Trophoblast cell (in vitro differentiated cells and primary cell): ENCODE measurements at places on chromosomes 12 and 14.

- peak; percentile 68 for DNase-seq
These were observed 982 bp downstream of the RBMS2 start for GRCh38 chr12:56522411-56523193.

DNA sequence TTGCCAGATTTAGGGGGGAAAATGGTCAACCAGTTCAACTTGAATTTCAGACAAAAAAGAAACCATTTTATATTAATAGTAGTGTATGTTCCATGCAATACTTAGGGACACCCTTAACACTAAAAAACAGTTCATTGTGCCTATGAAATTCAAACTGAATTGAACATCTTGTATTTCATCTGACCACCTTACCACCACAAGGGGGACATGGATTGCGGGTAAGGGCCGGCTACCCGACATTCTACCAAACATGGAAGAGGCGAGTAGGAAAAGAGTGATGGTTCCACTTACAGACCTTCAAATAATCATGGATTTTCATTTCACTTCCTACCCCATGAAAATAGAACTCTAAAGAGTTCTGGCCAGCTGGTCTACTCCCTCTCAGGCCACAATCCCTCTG is 10.3 kb upstream of the STK38L start:
- no peak for DNase-seq

GRCh38 chr14:104383996-104384775 is 195.4 kb upstream of the C14orf180 start:
- DNase-seq = peak; percentile 47

DNA sequence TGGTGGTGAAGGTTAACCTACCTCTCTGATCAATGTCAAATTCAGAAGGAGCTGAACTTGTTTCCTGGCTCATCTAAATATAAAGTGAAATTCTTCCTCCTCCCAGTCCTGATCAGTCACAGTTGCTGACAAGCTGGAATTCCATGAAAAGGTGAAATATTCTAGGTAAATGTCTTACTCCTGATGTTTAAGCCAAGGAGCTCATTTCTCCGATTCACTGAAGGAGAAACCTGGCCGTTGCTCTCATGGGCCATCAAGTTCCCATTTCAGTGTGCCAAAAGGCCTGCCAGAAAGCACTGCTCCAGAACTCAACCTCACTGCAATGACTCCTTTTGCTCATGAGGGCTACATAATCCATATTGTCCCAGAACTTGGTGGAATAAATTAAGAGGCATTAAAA is 707.5 kb downstream of the GALC start:
- DNase-seq = no peak

DNA sequence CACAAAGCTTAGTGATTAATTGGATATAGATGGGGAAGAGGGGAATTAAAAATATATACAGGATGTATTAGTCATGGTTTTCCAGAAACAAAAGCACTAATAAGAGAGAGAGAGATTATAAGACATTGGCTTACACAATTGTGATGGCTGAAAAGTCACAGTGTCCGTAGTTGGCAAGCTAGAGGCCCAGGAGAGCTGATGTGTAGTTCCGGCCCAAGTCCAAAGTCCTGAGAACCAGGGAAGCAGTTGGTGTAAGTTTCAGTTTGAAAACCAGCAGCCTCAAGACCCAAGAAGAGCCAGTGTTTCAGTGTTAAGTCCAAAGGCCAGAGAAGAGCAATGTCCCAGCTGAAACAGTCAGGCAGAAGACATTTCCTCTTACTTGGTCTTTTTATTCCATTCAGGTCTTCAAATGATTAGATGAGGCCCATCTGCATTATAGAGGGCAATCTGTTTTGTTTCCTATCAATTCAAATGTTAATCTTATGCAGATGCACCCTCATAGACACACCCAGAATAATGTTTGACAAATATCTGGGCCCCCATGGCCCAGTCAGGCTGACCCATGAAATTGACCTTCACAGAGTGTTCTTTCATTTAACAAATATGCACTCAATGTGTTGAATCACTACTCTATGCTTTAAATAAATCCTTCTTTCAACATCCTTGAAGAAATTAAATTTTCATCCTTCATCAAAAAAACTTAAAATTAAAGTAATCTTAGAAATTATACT is 67.2 kb upstream of the DIO2 start:
- no peak for DNase-seq

- peak; percentile 4 for DNase-seq
These were observed at the start of gene ALX1 for GRCh38 chr12:85280165-85280983. Gene ALX1 (plus strand): TSS chr12:85280220. CDS start chr12:85280262, 42 bp downstream.

DNA sequence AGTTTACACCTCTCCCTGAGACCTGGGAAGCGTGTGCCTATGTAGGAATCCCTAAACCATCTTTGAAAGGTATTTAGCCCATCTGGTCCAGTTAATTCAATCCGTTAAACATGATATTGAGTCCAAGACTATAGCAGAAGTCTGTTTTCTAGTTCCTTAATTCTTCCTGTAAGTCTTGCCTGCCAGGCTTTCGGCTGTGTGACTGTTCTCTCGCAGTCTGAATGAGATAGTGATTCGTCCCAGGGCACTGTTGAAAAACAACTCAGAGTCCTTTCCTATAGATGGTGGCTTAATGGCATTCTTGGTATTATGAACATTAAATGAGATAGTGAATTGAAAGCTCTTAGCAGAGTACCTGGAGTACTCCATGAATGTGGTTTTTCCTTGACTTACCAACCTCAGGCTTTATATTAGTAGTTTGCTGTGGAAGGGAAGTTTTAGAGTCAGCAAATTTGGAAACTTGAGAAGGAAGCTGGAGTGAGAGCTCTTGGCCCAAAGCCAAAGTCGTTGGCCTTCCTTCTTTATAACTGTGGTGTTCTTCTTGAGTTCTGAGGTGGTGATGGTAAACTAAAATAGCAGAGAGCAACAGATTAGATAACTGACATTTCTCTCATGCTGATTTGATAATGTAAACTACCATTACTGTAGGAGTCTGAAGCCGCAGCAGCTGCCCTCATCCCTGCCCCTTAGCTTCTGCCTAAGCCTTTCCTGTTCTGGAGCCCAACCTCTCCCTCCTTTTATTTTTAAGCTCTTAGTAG is 76.5 kb downstream of the TGFB3 start:
- DNase-seq = peak; percentile 19

DNA sequence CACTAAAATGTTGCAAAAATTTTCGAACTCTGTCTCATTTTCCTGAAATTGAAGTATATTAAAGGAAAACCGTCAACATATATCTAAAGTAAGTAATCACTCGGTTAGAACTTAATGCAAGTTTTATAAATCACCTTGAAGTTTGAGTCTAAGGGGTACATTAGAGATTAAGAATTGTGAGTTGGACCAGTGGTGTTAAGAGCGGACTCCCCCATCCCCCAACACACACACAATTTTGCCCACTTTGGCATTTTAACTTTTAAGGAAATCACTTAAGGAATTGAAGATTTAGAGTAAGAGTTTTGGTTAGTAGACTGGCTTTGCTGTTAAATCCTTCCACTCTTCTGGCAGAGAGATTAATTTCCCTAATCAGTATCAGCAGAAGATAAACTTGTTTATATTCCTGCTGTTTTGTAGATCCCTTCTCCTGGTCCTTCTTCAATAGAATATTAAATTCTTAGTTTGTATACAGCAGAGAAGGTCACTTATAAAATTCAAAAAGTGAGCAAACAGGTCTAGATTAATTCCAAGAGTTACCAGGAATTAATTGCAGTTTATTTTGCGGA is 1.5 kb downstream of the HIF1A start:
- no peak for DNase-seq

DNA sequence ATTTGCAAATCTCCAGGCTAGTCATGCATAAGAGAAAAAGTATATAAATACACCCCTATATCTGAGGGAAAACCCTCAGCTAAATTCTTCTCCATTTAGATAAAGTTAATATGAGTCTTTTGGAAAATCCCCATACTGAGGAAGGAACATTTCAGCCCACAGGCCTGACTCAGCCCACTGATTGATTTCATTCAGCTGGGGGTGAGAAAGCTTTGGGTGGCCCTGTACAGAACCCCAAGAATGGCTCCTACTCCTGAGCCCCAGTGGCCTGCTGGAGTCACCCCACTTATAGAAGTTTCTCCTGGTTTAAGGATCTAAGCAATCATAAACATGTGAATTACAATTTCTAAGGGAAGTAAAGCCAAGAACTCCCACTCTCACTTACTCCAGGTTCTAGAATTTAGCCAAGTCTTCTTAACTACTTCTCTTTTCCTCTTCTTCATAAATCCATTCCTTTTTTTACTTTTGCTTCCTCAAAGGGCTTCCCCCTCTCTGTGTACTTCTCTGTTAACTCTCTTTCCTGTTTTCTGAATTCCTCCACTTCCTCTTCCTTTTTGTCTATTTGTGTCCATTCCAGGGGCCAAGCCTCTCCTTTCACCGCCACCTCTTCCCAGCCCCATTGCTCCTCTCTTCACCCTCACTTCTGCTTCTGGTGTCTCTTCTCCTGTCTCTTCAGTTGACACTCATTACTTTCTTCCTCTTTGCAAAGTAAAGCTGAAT is 21.0 kb downstream of the RTN1 start:
- peak; percentile 16 for DNase-seq

- DNase-seq = no peak
These were observed 196.1 kb downstream of the SLC15A4 start for GRCh38 chr12:128627659-128628058.

DNA sequence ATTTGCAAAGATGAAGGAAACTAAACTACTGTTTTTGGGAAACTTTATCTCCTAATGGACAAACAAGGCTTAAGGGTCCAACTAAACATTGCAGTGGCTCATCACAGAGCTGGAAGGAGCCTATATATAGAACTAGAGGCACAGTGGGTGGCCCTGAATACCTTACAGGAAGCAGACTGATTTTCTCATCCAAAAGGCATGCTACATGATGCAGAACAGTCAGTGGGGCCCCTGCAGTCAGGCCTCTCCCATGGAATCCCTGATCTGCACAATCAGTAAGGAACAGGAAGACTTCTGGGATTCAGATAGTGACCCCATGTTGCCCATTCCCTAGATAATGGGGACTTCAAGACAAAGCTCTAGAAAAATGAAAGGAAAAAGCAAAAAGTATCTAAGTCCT is 1.9 kb upstream of the LLPH start:
- DNase-seq = no peak

GRCh38 chr12:27618836-27619235 is 77.4 kb upstream of the REP15 start:
- DNase-seq = no peak

GRCh38 chr12:48958049-48958388 is 732 bp upstream of the ARF3 start:
- DNase-seq = no peak

DNA sequence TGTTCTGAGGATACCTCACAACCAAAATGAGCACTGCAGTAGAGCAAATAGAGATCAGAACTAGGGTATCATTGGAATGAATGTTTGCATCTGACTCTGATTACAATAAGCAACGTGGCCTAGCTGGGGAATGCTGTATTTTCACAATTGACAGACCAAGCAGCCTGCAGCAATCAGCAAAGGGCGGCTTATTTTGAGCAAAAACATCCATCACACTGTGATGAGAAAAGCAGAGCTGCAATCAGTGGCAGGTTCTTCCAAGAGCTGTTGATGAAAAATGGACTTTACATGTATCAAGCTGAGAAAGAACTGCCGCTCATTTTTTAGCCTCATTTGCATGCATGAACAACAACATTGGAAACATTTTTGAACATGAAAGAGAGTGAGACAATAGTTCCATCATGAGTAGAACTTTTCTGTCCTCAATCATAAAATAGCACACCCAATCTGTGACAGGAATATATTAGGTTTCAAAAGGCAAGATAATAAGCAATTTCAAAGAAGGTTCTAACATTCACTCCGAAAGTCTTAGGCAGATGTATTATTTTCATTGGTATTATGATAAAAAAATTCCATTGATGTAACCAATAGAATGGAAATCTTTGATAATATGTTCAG is 249.7 kb upstream of the FBXO33 start:
- no peak for DNase-seq

- no peak for DNase-seq
These were observed 690.7 kb upstream of the TBX3 start for GRCh38 chr12:115374480-115375185.

- DNase-seq = no peak
These were observed 2.6 kb downstream of the POMT2 start for GRCh38 chr14:77318006-77318553.

DNA sequence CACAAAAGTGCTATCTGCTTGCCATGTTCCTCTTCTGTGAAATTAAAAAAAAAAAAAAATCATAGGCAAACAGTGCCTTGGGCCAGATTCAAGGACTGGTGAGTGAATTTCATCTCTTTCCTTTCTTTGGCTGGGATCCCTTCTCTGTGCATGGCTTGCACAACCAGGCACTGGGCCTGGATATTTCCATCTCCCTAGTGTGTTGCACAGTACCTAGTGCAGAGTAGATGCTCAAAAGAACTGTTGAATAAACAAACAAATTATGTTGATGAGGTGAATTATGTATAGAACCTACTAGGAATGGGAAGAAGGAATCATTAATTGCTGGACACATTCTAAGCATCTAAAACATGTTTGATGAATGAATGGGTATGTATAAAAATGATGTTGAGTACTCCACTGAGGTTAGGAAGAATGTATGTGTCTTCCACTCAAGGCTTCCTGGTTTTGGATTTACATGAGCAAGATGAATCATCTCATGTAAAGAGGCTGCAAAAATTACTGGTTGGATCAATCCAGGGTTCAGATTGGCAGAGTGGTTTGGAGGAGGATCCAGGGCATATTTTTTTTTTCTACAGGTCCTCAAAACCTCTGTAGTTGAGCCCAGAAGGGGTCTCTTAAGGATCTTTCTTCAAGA is 93.2 kb downstream of the EMP1 start:
- no peak for DNase-seq

DNA sequence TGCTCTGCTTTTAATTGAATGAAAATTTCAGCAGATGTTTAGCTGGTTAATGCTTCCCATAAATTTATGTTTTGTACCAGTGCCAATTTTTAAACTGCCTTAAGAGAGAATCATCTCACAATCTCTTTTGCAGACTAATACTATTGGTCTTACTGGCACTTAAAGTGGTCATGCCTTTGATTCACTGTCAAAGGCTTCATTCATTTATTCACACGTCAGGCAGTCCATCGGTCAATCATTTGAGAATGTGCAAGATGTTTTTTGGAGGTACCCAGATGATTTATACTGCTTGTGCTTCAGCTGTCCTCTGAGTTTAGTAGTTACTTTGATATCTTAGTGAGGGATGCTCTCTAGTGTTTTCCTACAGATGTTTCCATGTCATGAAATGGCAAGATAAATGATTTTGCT is 83.4 kb downstream of the NAV3 start:
- no peak for DNase-seq

DNA sequence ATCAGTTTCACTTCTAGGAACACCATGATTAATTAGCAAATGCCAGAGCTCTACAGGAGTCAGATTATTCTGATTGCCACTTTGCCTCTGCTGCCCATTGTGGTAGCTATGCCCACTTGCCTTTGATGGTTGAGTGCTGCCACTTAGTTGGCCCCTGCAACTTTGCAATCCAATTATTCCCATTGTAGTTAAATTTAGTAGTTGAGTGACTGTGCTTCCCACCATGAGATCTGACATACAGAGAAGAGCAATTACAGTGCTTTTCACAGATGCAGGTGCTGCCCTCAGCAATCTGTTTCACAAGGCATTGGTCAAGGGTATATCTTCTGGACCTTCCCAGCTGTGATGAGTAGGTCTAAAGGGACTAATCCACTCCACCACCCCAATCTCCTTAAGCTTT is 468.4 kb upstream of the RGS6 start:
- DNase-seq = no peak
